RCC 7860 (cell line): ENCODE measurements at places on chromosomes 1 and 21.
A peak's percentile ranks its signal among the peaks of the same experiment; 100 is the strongest.

GRCh38 chr1:107795441-107795840 lies 169.5 kb downstream of the VAV3 start:
- DNase-seq = no peak

DNA sequence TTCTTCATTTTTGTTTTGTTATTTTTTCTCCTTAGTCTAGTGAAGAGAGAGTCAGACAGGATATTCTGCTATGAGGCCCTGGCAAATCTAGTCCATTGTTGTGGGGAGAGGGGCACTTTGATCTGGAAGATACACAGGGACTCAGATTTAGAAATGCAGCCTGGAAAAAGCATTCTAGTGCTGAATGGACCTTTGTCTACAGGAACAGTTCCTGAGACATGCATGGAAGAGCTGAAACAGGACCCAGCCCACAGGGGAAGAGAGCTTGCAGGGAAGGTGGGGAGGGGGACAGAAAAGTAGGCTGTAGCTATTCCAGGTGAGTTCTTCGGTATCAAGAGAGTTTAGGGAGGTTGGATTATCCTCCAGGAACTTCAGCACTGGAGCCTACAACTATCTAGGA lies 98.5 kb downstream of the AKT3 start:
- no peak for DNase-seq

DNA sequence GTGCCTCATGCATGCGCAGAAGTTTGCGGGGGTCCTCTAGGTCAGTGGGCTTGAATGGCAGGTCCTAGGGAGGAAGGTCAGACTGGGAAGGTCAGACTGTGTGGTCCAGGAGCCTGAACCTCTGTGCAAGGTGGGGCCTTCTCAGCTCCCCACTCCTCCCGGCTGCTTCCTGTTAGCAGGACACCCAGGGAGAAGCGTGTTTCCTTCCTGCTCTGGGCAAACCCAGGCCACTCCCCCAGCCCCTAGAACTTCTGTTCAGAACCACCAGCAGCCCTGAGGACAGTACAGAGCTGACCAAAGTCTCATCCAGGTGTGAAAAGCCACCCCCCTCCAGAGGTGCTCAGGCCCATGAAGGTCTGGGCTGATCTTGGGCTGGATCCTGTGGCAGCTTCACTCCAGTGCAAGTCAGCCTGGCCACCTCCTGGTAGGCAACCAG lies 29.9 kb downstream of the NAV1 start:
- DNase-seq = no peak

DNA sequence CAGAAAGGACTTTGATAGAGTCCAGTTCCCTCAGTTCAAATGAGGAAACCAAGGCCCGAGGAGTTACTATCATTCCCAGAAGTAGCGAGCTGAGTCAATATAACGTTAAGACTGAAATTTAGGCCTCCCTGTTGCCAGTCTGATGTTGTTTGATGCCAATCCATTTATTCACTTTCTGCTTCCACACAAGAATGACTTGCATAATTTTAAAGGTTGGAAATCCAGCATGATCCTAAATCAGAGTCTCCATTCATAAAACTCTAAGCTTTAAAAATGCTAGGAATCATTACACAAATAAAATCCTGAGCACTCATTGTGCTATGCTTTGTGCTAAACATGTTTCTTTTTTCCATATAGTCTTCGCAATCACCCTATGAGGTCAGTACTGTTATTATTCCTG lies 414.4 kb downstream of the PTBP2 start:
- no peak for DNase-seq

GRCh38 chr1:201298396-201299381 lies 15.4 kb downstream of the PKP1 start:
- peak; percentile 65 for DNase-seq

GRCh38 chr1:246265481-246265880 lies 241.6 kb downstream of the SMYD3 start:
- no peak for DNase-seq

- no peak for DNase-seq
Observed at GRCh38 chr1:151816548-151817352, 11.5 kb upstream of the LINGO4 start.

- no peak for DNase-seq
Observed at GRCh38 chr1:99627615-99628014, 18.3 kb upstream of the PALMD start.

DNA sequence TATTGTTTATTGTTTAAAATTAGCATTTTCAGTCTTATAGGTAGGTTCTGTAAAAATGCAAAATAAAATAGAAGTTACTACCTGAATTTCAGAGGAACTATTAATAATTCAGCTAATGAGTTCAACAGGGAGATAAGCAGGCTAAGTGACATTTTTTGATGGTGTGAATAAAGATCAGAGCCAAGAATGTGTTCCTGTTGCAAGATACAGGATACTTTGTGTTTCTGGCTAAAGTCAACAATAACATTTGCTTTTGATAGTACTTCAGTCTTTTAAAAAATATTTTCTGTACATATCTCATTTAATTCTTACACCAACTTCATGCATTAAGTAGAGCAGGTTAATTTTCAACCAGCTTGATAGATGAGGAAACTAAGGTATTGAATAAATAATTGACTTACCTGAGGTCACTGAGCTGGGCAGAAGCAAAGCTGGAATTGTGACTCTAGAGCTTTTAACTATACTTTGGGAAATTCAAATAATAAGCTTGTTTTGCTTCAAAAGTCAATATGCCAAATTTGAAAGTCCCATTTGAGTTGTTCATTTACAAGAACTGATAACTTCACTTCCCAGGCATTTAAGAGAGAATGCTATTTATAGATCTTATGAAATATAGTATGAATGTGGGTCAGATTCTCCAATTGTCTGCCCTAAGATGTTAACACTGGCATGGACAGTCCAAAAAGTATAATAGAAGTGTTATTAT lies 6.0 kb downstream of the GORAB start:
- peak; percentile 31 for DNase-seq

DNA sequence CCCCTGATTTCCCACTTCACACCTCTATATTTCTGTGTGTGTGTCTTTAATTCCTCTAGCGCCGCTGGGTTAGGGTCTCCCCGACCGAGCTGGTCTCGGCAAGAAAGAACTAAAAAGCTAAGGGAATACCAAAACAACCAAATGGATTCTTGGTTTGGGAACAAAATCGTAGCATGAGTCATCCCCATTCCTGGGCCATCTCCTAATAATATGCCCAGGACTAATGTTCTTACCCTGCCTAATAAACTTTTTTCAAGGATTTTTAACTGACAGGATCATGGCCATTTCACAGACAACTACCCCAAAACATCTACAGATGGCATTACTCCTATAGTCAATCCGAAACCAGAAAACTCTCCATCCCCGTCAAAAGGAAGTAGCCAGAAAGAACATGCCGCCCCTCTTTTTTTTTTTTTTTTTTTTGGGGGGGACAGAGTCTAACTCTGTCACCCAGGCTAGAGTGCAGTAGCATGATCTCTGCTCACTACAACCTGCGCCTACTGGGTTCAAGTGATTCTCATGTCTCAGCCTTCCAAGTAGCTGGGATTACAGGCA lies 4.1 kb upstream of the HPDL start:
- DNase-seq = no peak
